Mucosa of gallbladder (tissue), 1 donor: ENCODE measurements at places on chromosomes 13 and 19. TPM values are rescaled to one million over a fixed set of nuclear protein-coding genes. Genes with fewer than 3 reads are reported as not detected.

Gene GPR32
- total RNA-seq: not detected

Gene DAND5
- total RNA-seq: 0.26 TPM

Gene COG6
- total RNA-seq: 46.3 TPM

Gene ZNF418
- total RNA-seq: 14.1 TPM

DNA sequence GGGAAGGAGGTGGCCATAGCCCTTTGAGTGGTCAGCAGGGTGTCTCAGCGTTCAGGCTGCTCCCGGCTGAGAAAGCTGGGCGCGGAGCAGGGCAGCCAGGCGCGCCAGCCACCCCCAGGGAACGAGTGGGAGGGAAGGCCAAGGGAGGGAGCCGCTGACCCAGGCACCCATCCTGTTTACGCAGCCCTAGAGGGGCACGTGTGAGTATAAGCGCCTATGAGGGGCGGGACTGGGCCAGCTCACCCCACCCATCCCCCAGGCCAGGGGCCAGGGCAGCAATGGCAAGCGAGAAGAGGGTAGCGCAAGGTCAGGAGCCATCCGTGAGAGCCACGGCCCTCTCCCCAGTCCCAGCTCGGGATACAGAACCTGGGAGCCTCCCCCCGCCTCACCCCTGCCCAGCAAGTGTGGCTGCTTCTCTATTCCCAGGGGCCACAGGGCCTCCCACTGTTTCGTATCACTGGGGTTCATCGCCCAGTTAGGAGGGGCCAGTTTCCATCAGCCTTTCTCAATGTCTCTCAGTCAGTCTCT lies 897 bp upstream of the DMKN start:
- DNase-seq: no peak

- DNase-seq: no peak
These were observed 38.3 kb upstream of the KCTD4 start for GRCh38 chr13:45238945-45239795.

DNA sequence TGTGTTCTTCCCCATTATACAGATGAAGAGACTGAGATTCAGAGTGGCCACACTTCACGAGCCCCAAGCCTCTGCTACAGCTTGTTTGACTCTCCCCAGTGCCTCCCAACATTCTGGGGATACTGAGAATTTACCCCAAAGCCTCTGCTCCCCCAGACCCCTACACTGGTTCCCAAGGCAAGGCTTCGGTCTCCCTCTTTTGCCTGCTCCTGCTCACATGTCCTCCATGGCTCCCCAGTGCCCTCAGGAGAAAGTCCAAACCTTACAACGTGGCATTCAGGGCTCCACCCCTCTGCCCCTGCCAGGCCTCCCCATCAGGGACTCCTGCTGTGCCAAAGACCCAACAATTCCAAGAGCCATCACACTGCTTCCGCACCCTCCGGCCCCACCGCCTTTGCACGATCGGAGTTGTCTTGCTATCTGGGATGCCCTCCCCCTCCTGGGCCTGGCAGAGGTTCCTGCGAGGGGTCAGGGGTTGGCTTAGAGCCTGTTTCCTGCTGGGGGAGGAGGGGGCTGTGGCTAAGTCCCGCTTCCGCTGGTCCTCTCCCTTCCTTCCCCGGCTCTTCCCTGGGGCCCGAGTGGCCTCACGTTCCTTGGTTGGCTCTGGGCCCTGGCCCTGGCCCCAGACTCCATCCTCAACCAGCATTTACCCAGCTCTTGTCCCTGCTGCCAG lies 15.4 kb downstream of the GTPBP3 start:
- DNase-seq: no peak

DNA sequence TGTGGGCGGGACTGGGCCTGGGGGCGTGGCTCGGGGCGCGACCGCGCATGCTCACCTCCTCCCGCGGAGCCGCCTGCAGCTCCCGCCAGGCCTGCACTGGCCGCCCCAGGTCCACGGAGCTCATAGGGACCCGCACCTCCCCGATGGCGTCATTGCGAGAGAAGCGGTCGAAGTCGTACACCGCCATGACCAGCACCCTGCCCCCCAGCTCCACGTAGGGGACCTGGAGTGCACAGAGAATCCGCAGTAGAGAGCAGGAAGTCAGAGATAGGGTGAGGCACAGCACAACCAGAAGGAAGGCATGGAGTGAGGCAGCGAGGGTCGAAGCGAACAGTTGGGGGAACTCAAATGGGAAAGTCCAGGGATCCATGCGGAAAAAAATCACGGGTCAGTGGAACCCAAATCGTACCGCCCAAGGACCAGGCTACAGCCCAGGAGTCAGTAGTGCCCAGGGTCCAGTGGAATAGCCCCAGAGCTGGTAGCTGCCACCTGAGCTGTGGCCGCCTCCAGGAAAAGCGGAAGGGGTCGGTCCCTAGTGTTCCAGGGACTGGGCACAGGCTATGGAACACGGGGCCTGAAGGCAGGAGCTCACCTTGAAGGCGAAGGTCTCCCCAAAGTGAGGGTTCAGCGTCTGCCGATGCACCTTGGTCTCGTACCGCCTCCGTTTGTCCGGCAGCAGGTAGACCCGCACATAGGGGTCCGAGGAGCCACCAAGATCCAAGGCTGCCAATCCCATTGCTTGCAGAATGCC lies 4.8 kb downstream of the SYT5 start:
- no peak for DNase-seq

- no peak for DNase-seq
These were observed 26.3 kb upstream of the KATNAL1 start for GRCh38 chr13:30333616-30334015.

- no peak for DNase-seq
These were observed 61.5 kb downstream of the ESD start for GRCh38 chr13:46735425-46735824.

DNA sequence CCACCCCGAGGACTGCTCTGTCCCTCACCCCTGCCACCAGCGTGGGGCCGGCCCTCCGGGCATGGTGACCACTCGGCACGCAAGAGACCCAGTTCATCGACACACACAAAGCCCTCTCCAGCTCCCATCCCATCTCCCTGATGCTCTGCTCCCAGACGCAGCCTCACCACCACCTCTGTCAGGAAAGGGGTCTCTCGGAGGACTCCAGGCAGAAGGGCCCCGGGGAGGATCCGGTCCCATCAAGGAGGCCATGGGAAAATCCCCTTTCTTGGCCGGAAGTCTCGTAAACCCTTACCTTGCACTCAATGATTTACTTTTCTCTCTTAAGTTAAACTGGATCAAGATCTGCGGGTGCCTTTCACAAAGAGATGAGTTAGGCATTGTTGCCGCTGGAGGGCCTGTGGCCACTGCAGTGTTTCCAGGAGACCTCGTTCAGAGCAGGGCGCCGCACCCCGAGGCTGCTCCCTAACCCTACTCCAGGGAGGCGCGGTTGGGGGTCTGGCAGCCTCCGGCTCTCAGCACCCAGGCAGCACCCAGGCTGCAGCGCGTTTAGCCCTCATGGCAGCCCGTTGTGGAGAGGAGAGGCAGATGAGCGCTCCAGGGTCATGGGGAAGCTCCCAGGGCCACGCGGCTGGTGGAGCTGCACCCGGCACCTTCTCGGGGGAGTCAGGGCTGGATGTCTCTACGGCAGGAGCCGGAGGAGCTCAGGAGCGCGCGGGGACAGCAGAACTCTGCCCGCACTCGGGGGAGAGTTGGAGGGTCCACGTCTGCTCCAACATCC lies 31.0 kb downstream of the C2CD4C start:
- no peak for DNase-seq

- DNase-seq: no peak
These were observed 17.0 kb downstream of the KL start for GRCh38 chr13:33033051-33033812.

- DNase-seq: no peak
These were observed 513.0 kb downstream of the IRS2 start for GRCh38 chr13:109273326-109273751.

DNA sequence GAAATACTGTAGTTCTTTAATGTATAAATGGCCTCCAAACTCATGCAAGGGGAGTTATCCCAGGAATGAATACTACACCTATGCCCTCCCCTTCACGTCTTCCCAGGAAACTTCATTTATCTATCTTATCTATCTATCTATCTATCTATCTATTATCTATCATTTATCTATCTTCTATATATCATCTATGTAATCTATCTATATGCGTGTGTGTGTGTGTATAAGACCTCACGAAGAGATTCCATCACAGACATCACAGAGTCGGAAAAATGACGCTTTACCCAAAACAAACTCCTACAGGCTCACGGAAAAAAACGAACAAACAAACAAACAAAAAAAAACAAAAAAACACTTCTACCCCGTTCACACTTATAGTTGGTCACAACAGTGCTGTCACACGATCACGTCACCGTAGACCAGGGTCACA lies 486 bp downstream of the ZNF529 start:
- no peak for DNase-seq
